Activated CD4-positive, alpha-beta T cell treated with anti-CD3 and anti-CD28 coated beads, Interleukin-2, amount 50 U/mL, for 16 hours (primary cell): ENCODE measurements at places on chromosomes 3 and 15.
A peak's percentile ranks its signal among the peaks of the same experiment; 100 is the strongest.

DNA sequence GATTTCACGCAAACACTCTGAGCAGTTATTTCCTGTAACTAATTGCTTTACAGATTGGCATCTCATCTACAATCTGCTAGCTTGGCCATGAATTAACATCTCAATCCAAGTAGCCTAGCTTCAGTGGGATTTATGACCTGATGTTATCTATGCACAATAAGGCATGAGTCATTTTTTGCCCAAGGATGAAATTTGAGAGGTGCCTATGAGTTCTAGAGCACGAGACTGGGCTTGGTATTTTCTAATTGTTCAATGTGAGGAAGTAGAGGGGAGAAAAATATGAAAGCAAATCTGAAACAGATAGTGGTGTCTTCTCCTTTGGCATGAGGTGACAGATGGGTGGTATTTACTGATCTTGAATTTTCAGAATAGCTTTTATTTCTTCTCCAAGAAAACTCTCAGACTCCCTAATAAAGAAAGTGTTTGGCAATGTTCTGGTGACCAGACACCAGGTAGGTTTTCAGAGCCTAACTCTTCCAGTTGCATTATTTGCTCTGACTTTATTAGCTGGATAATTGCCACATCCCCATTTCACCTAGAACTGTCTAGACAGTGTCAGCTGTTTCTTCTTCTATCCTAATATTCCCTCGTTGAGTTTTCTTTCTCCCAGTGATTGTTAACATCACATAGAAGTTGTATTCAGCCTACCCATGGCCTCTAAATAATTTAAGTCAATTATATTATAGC, 301.0 kb upstream of the UMPS start:
- no peak for DNase-seq

DNA sequence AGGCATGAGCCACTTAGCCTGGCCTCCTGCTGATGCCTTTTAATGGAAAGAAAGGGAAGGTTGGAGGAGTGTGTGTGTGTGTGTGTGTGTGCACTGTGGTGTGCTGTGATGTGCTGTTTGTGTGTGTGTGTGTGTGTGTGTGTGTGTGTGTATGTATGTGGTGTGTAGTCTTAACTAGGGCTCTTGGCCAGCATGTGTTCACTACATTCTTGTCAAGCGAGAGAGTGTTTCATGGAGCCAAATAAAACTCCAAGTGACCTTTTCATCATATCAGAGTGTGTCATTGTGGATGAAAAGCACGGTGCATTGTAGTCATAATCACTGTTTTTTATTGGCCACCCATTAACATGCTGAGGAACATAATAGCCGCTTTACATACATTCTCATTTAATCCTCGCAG, 30.8 kb upstream of the BHLHE40 start:
- no peak for DNase-seq

DNA sequence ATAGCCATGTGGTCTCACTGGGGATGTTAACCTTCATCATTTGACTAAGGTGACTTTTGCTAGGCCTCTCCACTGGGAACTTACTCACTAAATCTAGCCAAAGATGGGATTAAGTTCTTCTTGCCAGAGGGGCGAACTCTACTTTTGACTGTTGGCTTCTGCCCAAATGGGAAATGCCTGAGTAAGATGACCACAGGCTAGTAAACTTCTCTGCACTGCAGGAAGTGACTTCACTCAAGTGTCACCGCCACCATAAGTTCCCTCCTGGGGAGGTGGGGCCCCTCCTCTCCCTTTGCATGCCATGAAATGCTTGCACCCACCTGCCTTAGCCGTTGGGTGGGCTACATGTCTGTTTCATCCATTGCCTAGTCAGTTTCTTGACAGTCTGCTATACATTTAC, 388.3 kb downstream of the FEZF2 start:
- DNase-seq = no peak

- DNase-seq = no peak
Observed at GRCh38 chr3:86814321-86814720, 176.6 kb downstream of the VGLL3 start.

DNA sequence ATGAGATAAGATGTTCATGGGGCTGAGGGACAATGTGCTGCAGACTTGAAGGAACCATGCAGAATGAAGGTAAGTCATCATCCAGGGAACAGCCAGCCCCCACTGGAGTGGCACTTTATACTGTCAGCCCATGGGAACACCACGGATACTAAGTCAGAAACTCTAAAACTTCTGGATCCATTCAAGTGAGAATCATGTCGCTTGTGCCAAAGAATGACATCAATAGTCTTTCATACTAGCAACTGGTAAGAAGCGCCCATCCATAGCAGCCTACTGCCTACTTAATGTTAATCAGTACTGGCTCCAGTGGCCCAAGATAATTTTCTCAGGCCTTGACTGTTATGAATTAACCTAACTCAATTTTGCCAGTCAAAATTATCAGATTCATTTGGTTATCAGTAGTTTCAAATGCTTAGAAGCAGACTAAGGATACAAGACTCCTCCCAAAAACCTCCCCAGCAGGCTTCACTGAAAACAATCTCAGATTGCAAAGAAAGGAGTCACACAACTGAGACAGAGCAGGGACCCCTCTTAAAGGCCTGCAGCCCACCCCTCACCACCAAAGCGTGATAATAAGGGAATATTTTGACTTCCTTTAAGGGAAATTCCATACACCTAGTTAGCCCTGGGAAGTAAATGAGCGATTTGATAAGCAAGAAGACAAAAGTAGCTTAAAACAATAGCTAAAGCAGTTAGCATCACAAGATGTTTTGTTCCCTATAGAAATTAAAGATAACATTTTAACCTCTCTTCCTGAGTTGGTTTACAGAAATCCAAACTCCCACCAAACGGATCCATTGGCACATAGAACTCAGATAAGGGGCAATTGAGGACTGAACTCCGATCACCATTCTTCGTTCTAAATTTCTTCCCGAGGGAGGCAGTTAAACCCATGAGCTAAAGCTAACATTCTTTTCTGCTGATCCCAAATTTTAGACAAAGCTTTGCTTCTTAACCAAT, 98.8 kb downstream of the TGFBR2 start:
- no peak for DNase-seq

DNA sequence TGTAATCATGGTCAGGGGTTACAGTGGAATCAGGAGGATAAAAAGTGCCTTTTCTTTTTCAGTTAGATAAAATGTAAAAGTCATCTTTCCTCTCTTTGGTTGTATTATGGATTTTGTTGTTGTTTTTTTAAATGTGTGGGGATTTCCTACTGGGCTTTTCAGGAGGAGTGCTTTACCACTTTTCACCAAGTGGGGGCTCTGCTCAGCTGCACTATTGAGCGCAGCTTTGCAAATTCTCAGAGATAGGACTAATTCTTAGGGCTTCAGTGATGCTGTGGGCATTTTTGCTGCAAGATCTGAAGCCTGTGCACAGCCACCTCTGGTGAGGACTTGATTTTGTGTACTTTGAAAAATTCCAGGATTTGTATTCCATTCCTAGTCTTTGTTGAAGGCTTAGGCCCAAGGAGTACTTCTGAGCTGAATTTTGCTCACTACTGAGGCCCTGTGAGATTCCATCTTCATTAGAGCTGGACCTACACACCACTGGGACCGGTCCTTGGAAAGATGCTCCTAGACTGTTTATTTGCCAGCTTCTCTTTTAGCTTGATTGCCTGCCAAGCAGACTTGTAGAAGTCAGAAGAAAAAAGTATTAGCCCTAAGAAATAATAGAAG, 7.5 kb downstream of the GNB5 start:
- DNase-seq = peak; percentile 18

DNA sequence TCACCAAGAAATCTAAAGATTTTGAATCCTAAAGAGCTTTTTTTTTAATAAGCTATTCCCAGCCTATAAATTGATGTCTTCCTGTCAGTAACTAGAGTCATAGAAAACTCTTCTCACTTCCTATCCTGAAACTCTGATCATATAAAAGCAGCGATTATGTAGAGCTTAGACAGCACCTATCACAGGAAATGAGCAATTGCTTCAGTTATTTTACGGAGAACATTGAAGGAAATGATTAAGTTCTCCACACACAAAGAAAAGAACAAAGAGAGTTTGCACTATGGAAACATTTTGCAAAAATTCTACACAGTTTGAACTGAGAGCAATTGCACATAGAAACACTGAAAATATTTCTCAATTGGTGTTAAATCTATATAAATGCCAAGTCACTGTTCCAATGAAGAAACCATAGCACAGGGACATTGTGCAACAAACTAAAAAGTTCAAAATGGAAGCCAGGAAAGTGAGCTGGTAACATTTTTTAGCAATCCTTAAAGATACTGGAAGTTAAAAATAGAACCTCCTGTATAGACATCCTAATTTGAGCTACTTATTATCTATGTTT, 291.5 kb upstream of the ARHGEF26 start:
- peak; percentile 19 for DNase-seq

DNA sequence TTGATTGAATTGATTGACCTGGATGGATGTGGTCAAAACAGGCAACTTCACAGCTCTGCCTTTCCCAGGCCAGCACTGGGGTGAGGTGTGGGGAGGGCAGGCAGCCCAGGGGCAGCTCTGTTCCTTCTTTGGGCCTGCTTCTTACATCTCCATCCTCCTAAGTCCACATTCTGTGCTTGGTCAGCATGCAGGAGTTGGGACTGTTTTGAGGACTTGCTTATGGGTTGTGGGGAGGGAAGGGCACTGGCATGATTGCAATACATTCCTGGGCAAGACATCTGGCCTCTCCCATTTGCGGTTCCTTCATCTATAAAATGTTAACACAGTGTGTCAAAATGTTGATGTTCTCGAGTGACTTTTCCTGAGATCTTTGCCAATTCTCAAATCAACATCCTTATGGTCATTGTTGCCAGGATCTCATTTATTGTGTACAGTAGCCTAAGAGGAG, 84.1 kb downstream of the ST6GAL1 start:
- no peak for DNase-seq

DNA sequence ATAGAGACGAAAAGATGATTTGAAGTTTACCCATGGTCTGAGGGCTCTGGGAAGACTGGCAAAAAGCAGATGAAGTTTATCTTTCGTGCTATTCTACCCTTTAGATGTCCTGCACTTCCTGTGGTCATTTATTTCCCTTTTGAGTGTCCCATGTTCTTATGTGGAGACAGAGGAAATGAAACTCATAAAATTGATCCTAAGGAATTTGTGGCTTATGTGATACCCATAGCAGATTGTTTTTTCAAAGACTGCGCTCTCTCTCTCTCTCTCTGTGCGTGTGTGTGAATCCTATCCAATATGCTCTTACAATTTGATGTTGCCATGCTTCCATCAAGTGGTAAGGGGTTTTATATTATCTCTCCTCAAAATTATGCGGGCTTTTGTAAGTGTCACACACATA, 607.5 kb upstream of the DPPA4 start:
- DNase-seq = no peak

DNA sequence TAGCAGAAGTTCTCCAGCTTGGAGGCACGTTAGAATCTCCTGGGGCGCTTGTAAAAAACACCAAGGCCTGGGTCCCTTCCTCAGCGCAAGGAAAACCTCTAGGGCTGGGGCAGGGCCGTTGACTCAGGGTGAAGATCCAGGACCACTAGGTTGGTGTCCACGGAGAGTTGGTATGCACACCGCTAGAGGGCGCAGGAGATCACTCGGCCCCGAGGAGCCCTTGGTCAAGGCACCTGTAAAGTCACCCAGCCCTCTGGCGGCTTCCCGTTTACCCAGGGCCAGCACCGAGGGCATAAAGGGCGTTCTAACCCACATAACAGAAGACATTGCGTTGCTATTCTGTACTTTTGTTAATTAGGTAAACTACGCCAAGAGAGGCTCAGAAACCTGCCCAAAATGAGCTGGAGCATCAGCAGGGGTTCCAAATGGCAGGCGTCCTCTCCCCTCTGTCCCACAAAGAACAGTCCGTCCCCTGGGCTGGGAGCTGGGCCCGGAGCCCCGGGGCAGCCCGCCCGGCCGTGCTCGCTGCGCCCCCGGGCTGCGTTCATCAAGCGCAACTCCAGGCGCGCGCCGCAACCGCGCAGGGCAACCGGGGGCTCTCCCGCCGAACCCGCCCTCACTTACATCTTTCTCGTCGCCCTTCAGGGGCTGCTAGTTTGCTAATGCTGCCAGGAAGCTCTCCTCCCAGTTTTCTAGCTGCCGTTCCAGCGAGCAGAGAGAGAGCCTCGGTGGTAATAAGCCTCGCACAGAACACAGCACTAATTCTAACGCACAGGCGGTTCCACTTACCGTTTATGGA, 332.1 kb downstream of the ARRDC4 start:
- peak; percentile 53 for DNase-seq

GRCh38 chr3:71345429-71346040, 238.0 kb downstream of the FOXP1 start:
- DNase-seq = no peak

DNA sequence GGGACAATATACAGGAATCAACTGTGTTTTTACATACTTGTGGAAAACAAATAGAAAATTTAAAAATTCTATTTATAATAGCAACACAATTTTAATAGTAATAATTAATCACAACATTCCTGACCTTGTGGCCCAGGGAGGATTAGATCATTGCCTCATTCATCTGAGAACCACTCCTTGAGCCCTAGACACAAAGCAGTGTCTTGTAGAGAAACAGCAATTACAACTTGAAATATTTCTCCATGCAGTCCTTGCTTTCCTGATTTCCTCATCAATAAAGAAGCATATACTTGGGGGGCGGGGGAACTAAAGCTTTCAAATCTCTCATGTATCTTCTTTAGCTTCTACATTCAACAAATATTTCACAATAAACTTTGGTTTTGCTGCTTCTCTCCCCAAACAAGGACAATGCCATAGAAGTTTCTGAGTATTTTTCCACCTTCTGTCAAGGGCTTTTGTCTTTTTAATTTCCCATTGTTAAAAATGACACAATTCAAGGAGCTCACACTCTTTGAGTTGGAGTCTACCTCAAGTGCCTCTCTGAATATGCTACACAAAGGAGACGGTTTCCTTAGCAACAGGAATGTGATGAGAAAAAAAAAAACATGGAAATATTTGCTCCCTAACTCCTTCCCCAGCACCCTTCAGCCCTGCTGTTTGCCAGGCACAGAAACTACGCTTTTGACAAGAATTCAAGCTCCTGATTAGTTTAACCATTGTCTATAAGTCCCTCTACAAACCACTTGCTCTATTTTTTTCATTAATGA, 118.8 kb downstream of the ARPP21 start:
- no peak for DNase-seq
